ENCODE measurements at places on chromosomes 11 and 22.

- DNase-seq: no peak
Observed at GRCh38 chr11:368414-369335, 624 bp upstream of the B4GALNT4 start.

DNA sequence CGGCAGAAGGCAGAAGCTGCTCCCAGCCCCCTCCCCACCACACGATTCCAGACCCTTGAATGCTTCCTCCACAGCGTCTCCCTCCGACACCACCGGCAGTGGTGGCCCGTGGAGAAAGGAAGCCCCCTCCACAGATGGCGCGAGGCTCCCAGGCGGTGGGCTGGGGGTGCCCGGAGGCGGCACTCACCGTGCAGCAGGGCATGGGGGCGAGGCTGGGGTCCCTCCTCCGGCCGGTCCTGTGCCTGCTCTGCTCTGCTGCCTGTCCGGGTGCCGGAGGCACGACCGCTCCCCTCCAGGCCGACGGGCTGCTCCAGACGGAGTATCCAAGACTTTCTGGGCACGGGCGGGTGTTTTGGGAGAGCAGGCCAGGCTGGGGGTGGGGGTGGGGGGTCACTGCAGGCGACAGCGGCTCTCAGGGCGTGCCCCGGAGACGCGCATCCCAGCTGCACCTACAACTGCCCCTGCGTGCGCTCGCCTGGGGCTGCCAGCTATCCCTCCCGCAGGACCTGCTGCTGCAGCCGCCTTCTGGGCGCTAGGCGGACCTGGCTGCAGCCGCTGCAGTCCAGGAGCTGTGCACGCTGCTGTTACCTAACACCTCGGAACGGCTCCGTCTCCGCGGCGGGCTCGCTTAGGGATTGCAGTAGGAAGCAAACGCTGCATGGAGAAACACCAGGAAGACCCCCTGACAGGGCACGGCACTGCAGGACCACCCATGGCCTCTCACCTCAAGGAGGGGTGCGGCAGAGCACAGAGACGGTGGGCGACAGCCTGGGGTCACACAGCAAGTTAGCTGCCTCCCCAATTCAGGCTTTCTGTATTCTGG is 15.2 kb downstream of the MRGPRG start:
- DNase-seq: no peak

DNA sequence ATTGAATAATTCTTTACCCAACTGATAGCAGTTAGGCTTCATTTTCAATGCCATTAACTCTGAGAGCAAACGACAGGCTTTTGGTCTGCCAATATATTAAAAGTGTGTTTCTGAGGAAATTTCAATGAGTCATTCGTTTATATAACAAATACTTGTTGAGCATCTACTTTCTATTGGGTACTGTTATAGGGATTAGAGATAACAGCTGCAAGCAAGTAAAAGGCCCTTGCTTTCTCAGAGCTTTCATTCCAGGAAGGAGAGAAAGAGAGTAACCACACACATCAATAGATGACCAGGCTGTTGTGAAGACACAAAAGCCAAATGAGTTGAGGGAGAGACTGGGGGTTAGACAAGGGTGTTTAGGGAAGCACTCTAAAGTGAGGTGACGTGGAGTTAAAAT is 35.7 kb downstream of the CD44 start:
- no peak for DNase-seq

DNA sequence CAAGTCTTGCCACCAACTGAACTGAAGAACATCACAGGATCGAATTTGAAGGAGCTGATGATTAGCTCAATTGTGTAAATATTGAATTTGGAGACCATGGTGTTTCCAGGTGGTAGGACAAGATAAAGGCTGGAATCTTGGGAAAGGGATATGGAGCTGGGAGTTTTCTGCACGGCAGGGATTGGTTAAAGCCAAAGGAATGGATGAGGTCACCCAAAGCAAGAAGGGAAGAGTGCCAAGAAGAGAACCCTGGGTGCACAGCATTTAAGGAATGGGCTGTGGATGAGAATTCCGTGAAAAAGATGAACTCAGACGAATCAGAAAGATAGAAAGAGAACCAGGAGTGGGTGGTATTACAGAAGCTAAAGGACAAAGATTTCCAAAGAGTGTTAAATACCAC is 29.4 kb upstream of the RRAS2 start:
- no peak for DNase-seq

DNA sequence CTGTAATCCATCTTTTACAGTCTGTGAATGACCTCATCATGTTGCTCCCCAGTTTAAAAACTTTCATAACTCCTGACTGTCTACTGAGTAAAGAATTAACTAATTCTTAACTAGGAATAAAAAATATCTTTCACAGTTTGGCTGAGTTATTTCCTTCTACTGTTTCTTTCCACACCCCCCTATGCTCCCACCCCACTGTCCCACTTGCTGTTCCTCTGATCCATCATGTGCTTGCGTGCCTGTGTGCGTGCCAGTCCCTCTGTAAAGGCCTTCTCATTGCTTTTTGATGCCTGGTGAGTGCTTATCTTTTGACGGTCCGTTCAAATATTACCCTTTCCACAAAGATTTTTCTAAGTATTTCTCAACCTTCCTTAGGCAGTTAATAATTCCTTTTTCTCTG is 55.6 kb downstream of the ATG16L2 start:
- no peak for DNase-seq

GRCh38 chr11:112593440-112593839 is 332.8 kb upstream of the PLET1 start:
- no peak for DNase-seq

- no peak for DNase-seq
Observed at GRCh38 chr11:18329196-18329870, 7.0 kb downstream of the GTF2H1 start.

- no peak for DNase-seq
Observed at GRCh38 chr22:47046411-47047065, 284.1 kb downstream of the TBC1D22A start.

- DNase-seq: no peak
Observed at GRCh38 chr22:46242076-46242475, 8.0 kb downstream of the CDPF1 start.

DNA sequence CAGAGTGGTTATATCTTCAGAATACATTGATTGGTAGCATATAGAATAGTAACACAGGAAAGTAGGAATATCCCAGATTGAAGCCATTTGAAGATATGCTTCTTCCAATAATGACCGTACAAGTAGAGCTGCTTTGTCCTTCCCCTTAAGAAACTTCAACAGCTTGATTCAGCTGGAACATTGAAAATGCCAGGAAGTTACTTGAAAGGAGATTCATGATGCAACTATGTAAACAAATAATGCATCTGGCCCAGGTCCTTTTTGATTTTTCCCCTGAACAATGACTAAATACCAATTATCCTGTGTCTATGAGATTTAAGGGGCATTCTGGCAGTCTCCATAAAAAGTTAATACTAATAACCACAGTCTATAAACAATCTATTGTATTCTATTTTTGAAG is 3.0 kb downstream of the DKK3 start:
- DNase-seq: no peak

DNA sequence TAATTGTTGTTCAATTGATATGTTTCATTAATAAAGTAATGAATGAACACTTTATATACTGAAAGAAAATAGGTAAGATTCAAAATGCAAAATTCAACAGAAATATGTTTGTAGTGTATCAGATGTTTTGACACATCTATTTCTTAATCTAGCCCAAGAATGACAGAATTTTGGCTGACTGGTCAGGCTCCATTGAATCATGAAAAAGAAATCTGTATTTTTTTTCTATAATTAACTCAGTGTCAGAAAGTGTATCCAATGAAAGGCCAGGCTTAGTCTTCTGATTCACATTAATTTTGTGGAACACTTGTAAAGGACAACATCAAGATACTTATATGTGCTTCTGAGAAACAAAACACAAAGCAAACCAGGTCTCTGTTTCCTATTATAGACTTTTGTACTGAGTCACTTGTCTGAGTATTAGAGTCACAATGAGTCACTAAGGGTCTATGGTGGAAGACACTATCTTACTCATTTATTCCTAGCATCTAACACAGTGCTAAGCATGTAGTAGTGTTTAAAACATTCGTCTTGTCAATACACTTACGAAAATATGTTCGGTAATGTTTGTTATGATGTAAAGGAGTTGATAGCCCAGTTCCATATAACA is 297.7 kb upstream of the CCDC90B start:
- DNase-seq: no peak

- DNase-seq: no peak
Observed at GRCh38 chr22:29799217-29799680, 32.1 kb downstream of the UQCR10 start.

GRCh38 chr11:65427691-65428577 is 5.3 kb downstream of the NEAT1 start:
- DNase-seq: no peak

GRCh38 chr22:29310863-29311339 is 4.5 kb downstream of the GAS2L1 start:
- peak; percentile 25 for DNase-seq

DNA sequence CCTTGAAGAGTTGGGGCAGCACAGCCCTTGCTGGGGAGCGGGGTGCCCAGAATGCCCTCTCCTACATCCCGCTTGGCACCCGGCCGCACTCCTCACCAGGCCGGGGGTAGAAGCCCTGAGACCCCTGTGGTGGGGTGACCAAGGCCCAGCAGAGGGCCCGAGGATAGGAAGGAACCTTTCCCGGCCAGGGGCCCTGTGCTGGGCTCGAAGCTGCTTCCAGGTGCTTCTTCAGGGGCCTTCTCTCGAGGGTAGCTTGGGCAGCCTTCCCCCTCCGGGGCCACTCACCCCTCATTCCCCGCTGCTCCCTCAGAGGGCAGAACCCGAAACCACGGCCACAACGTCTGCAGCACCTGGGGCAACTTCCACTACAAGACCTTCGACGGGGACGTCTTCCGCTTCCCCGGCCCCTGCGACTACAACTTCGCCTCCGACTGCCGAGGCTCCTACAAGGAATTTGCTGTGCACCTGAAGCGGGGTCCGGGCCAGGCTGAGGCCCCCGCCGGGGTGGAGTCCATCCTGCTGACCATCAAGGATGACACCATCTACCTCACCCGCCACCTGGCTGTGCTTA is 752 bp downstream of the MUC2 start:
- no peak for DNase-seq

GRCh38 chr11:119691020-119691666 is 37.9 kb downstream of the NECTIN1 start:
- DNase-seq: no peak

- no peak for DNase-seq
Observed at GRCh38 chr11:109838026-109838425, 255.2 kb upstream of the ZC3H12C start.

DNA sequence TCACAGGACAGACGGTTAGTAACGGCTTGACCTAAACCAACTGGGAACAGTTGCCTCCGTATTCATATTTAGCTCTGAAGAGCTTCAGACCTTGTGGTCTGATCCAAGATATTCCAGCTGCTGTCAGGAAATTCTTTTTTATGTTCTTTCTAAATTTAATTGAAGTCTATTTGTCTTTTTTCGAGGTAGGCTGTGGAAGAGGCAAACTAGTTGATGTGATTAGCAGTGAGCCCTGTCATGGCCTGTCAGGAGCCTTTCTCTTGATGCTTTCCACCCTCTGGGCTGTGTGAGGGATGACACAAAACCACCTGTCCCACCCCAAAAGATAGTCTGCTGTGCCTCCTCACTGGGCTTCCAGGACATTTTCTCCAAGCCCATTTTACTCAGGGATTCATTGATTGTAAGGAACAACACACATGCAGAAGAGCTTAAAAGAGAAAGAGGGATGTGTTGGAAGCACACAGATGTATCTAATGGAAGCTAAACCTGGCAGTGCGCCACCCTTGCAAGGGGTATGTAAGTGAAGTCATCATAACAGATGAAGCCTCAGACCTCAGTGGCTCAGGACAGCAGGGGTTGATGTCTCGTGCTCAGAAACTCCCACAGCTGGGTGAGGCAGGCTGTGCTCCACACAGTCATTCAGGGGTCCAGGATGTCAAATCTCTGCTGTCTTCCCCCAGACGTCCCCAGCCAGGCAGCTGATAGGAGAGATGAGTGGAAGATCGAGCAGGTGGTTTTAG is 170.0 kb downstream of the NCAM1 start:
- no peak for DNase-seq

- peak; percentile 52 for DNase-seq
Observed at GRCh38 chr22:49992921-49993648, 19.5 kb downstream of the IL17REL start.

GRCh38 chr11:69180226-69180625 is 24.5 kb downstream of the SMIM38 start:
- no peak for DNase-seq

DNA sequence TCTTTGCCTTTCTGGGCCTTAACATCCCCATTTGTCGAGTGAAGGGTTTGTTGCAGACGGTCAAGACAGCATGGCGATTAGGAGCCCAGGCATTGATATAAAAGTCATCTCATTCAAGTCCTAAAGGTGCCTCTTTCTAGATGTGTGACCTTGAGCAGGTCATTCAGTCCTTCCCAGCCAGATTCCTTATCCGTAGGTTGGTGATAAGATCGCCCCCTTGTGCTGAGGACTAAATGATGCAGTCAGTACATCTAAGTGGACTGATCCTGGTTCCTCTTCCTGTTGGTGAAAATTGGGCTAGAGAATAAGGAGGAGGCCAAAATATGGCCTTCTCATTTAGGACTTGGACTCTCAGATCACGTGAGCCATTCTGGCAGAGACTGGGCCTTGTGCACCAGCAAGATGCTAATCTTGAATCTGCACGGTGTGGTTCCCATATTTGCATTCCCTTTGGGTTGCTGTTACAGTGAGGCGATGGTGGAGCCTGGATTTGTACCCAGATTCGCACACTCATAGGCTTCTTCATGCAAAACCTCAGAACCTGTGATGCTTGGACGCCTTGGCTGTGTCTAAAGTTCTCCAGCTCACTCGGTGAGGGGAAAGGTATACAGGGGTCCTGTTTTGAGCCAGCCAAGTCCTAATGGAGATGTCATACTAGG is 156.8 kb downstream of the MYO18B start:
- DNase-seq: no peak

- no peak for DNase-seq
Observed at GRCh38 chr11:10484461-10485180, 29.6 kb downstream of the AMPD3 start.

GRCh38 chr11:118238929-118239328 is 13.2 kb downstream of the MPZL3 start:
- no peak for DNase-seq

GRCh38 chr11:64694821-64695365 is 28.1 kb downstream of the NRXN2 start:
- DNase-seq: no peak

DNA sequence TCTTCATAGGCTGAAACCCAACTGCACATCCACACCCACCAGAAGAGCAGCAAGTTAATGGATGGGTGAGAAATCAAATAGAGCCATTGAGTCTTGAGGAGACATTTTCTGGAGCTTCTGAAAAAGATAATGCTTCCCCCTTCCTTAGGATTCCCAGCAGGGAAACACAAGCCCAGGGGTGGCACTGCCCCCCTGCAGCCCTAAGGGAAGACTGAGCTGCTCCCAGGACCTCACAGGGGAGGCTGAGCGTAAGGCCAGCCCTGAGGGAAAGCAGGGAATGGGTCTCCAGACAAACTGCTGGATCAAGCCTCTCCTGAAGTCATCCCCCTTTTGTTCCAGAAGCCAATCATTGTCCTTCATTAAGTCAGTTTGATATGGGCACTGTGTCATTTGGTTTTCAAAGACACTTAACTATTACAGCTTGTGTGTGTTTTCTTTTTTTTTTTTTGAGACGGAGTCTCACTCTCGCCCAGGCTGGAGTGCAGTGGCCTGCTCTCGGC is 15.1 kb downstream of the LTO1 start:
- no peak for DNase-seq

GRCh38 chr22:39392341-39392948 is 7.1 kb upstream of the TAB1 start:
- DNase-seq: no peak

Data from stimulated activated CD8-positive, alpha-beta memory T cell treated with anti-CD3 and anti-CD28 coated beads, Interleukin-2, amount 100 ng/mL, for 1 hour (primary cell).